ENCODE measurements at places on chromosomes 7 and 10. TPM values are rescaled to one million over a fixed set of nuclear protein-coding genes. Genes with fewer than 3 reads are reported as not detected.
A peak's percentile ranks its signal among the peaks of the same experiment; 100 is the strongest.

Gene LRRC18
- total RNA-seq = not detected

- DNase-seq = no peak
These were observed 236.1 kb downstream of the BUB3 start for GRCh38 chr10:123390332-123390731.

- no peak for DNase-seq
These were observed 36.0 kb upstream of the PPP1R3C start for GRCh38 chr10:91668913-91669312.

Gene WNT8B
- 0.99 TPM for total RNA-seq

Gene AKR1C4
- total RNA-seq = not detected

Gene TEX47
- total RNA-seq = not detected

- DNase-seq = no peak
These were observed 54.1 kb downstream of the KCNMA1 start for GRCh38 chr10:77583527-77583926.

Gene DYNC1I1
- 14.6 TPM for total RNA-seq

DNA sequence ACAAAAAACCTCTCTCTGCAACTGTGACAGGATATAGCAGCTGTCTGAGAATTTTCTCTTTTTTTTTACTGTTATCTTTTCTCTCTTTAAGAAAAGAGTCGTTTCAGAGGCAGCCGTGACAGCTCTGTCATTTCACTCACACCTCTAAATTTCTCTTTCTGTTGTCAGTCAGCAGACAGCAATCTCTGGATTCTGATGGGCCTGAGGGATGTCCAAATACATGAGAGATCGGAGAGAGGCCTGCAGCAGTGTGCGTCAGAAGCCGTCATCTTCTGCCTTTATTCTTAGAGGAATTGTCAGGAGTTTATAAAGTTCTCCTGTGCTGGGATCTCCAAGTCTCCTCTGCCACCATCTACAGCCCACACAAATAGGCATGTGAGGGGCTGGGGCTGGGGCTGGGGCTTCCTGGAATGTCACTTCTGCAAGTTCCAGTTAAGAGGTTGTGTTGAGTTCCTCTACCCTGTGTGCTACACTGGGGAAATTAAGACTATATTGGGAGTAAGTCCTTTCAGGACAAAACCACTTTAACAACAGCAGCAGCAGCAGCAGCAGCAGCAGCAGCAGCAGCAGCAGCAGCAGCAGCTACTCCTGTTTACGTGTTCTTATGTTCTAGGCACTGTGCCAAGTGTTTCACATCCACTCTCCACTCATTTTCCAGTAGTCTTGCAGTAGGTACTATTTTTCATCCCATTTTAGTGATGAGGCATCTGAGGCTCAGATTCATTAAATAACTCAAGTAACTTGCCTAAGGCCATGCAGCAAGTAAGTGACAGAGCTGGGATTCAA lies 541.3 kb downstream of the LRMDA start:
- DNase-seq = no peak

Gene ASIC3
- total RNA-seq = 0.34 TPM

Gene SLC18A2
- 2.1 TPM for total RNA-seq

Gene GPR146
- 8.7 TPM for total RNA-seq

DNA sequence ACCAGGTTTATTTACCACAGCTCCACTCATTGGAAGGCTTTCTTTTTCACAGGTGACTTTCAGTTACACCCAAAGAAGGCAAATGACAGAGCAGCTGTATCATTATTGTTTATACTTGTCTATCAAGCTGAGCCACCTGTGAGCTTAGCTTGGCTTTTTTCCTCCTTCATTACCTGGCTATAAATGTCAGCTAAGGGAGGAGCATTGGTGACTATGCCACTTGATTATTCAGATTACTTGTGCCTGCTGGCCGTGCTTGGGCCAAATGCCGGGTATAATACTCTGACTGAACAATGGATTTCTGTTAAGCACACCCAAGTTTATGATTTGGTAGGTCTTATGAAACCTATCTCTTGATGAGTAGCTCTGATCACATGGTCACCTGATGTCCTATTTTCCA lies 9.9 kb upstream of the GNAT3 start:
- DNase-seq = no peak

GRCh38 chr7:102106625-102107024 lies 180.0 kb upstream of the SH2B2 start:
- DNase-seq = no peak

DNA sequence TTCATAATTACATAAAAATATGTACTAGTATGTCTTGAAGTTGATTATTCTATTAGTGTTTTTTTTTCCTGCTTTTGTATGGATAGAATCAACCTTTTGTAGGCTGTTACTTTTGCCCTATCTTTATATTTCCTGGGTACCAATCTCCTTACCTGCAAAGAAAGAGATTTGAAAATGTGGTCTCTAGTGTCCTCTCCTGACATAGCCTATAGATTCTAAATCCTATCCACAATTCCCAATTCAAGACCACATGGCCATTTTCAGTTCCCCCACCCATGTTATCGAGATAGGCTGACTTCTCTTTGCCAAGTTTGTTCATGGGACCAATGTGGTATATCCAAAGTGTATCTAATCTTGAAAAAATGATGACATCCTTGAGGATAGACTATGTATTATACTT lies 269.4 kb upstream of the SEMA3D start:
- no peak for DNase-seq

GRCh38 chr7:151313857-151314256 lies 27.8 kb upstream of the NUB1 start:
- no peak for DNase-seq

DNA sequence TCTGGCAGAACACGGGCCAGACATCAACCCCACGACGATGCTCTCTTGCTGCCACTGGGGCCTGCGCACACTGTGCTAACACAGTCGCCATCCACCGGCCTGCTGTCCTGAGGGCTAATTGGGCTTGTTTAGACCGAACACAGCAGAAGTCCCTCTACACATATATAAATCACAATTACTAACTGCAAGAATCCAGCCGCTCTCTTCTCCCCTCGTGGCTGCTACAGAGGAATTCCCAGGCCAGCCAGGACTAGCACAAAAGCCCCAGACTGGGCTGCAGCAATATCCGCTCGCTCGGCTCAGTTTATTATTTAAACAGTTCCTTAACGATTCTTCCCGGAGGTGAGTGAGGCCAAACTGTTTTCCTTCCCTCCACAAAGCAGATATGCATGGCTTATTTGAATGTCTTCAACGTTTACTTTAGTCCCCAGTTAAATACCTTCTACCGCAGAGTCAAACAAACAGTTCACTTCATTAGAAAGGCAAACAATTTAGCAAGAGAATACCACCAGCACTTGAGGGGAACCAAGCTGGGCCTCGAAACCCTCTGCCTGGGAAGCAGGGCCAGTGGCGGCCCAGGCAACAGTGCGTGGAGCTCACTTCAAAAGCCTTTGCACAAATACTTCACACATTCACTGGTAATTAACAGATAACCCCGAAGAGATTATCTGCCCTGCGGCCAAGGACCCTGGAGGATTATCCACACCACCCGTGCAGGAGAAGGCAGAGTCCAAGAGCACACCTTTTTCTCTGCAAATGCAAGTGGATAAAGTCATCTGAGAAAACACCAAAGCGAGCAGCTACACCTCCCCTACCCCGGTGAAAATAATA lies 145.3 kb downstream of the GLI3 start:
- DNase-seq = peak; percentile 60

Gene APBB1IP
- total RNA-seq = 8.0 TPM

Gene MRC1
- total RNA-seq = 13.1 TPM

DNA sequence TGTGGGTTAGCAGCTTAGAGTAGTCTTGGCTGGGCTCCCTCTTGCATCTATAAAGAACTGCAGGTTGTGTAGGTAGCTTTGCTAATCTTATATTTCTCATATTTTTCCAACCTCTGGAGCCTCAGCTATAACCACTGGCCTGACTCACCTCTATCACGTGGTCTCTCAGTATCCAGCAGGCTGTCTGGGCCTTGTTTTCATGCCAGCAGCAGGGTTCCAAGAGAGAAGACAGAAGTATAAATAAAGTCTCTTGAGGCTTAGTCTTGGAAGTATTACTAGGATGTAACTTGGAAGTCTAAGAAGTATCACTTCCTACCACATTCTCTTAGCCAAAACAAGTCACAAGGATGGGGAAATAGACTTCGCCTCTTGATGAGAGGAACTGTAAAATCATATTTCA lies 73.3 kb downstream of the WIPF3 start:
- DNase-seq = no peak

DNA sequence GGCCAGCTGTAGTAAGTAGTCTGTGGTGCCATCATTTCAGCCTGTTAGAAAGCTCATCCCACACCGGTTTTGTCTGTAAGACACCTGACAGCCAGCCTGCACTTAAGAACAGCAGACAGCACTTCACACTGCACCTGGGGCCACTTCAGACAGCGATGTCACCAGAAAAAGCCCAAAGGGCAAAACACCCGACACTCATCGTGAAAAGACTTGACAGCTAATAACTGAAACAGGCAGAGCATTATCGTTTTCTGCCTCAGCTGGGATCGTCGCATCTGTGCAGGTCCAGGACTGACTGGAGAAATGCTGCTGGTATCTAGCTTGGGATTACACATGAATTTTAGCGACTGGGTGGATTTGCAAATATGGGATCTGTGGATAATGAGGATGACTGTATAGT lies 16.8 kb upstream of the LAT2 start:
- no peak for DNase-seq

DNA sequence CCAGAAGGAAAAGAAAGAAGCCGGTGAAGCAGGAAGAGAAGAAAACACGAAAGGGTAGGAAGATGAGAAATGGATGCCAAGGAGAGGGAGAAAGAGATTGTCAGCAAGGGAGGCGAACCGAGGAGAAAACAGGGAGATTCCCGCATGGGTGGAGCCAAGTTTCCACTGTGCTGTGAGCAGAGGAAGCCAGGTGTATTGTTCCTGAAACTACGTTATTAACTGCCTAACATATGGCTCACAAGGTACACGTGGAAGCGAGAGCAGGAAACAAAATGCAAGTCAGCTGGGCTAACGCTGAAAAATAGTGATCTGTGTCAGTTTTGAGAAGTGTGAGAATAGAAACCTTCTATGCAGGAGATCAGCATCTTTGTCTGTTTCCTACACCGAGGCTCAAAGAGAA lies 20.4 kb upstream of the HIPK2 start:
- DNase-seq = no peak

DNA sequence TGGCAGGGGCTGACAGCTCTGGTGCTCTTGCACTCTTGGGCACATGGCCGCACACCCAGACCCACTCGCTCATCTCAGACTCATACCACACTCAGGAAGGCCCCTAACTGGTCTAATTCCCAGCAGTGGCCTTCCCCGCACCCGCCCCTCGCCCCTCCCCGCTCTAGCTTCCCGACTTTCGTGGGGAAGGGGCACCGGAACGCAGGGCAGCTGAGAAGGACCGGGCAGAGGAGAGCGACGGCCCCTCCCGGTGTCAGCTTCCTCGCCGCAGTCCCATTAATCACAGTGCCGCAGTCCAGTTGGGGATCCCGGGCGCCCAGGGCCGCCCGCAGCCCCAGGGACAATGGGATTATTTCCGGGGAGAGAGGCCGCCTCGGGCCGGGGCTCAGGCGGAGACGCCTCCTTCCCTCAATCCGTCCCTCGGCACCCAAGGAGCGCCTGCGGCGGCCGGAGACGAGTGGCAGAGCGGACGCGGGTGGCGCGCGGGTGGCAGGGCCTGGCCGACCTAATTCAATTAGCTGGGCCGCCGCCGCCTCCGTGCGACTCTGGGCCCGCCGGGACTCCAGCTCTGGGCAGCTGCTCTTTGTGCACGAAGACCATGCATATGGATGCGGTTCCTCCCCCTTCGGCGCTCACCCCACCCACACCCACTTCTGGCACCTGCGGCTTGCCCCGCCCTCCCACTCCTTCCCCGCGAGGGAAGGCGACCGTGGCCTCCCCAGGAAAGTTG lies 7.8 kb upstream of the TLX1 start:
- no peak for DNase-seq

Gene ITIH5
- 25.5 TPM for total RNA-seq

Gene VWA2
- 5.1 TPM for total RNA-seq

Gene C7orf33
- total RNA-seq = not detected

DNA sequence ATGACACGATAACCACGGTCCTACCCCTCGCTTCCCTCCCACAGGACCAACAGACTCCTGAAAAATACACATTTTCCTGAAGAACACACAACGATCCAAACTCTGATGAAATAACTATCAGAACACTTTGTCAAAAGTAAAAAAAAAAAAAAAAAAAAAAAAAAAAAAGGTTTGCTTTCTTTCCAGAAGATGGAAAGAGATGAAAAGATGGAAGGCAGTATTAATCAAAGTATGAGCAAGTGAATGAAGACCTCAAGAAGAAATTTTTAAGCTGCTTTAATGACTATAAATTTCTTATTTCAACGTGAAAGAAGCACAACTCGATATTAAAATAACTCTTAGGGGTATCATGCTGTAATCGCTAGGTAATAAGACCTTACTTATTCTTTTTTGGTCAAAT lies 202.3 kb downstream of the CHCHD3 start:
- no peak for DNase-seq

- no peak for DNase-seq
These were observed 171.2 kb downstream of the REEP3 start for GRCh38 chr10:63692220-63692896.

GRCh38 chr10:116418389-116418788 lies 9.3 kb upstream of the PNLIPRP3 start:
- DNase-seq = no peak

Gene HPS1
- 63.3 TPM for total RNA-seq

GRCh38 chr7:111470998-111471397 lies 91.3 kb downstream of the IMMP2L start:
- DNase-seq = no peak

DNA sequence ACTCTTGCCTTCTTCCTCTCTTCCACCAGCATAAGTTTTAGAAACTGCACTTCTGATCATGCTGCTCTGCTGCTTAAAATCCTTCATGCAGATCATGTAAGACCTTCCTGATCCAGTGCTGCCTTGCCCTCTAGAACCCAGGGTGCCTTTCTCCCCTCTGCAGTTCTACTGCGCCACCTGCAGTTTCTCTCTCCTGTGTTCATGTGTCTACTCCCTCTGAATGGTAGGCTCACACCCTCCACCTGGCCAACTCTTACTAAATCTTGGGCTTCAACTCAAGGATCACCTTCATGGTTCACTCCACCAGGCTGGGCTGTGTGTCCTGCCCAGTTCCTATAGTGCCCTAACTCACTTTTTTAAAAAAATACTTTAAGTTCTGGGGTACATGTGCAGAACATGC lies 174.6 kb upstream of the ITGB1 start:
- no peak for DNase-seq

GRCh38 chr10:95245425-95246055 lies 45.3 kb downstream of the PDLIM1 start:
- no peak for DNase-seq

GRCh38 chr10:116452338-116452720 lies 24.7 kb downstream of the PNLIPRP3 start:
- DNase-seq = no peak
